ENCODE measurements at places on chromosomes 5 and 9. TPM values are rescaled to one million over a fixed set of nuclear protein-coding genes. Genes with fewer than 3 reads are reported as not detected.

Gene CBY3
- total RNA-seq = not detected

Gene PCDHA1
- total RNA-seq = not detected

Gene ESM1
- 0.68 TPM for total RNA-seq

Gene LCP2
- total RNA-seq = 82.9 TPM

Gene PROB1
- total RNA-seq = 0.86 TPM

Gene IFNA2
- total RNA-seq = not detected

Gene TMOD1
- 7.9 TPM for total RNA-seq

- no peak for DNase-seq
These were observed 3.7 kb downstream of the GLIS3 start for GRCh38 chr9:4296217-4296616.

DNA sequence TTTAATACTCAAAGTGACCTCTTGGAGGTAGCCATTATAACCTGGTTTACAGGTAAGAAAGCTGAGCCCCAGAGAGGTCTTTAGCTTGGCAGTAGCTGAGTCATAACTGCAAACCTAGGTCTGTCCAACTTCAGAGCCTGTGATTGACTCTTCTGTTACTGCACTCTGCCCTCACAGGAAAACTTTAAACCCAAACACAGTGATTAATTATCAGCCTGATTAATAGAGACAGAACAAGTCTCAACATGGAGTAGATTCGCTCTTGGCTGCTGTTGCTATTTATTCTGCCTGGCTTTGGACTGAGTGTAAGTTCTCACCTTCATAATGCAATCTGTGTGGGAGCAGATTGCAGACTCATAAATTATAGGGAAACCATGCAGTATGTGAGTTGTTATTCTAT, 27.4 kb upstream of the TXN start:
- no peak for DNase-seq

DNA sequence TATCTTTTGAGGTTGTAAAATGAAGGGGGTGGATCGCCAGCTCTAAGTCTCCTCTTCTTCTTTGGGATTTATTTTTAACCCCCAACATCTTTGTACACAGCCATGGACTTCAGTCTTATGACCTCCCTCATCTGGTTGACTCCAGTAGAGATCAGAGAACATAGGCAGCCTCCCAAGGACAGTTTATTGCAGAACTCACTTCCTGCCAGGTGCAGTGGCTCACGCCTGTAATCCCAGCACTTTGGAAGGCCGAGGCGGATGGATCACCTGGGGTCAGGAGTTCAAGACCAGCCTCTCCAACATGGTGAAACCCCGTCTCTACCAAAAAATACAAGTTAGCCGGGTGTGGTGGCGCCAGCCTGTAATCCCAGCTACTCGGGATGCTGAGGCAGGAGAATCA, 2.8 kb upstream of the BHMT start:
- DNase-seq = no peak

- no peak for DNase-seq
These were observed 334.0 kb downstream of the ASTN2 start for GRCh38 chr9:117080765-117081390.

DNA sequence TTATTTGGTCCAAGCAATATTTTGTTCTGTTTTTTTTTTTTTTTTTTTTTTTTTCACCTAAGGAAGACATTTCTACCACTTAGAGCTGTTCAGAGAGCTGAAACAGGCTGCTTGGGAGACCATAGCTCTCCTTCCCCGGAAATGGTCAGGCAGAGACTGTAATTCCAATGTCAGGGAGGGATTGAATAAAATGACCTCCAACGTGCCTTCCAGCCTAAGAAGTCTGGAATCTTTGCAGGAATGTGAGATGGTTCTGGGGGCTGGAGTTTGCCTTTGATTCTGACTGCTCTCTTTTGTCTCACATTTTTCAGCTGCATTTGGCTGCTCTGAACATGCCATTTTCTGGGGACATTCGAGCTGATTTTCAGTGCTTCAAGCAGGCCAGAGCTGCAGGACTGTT, 38.3 kb upstream of the TGFBR1 start:
- no peak for DNase-seq

DNA sequence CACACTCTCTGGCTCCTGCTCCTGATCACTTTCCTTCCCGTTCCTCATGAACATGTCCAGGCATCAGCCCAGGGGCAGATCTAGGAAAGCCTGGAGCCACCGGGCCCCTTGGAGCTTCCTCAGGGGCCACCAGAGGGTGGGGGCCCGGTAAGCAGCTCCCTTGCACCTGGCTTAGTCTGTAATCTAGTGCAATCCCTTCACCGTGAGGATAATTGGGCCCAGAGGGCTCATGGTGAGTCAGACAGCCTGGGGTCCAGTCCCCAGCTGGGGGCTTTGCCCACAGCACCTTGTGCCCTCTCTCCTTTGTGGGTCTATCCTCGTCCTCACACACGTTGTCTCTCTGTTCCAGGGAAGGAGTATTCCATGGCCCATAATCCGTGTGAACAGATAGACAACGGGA, 10.4 kb upstream of the ALDH1B1 start:
- no peak for DNase-seq

DNA sequence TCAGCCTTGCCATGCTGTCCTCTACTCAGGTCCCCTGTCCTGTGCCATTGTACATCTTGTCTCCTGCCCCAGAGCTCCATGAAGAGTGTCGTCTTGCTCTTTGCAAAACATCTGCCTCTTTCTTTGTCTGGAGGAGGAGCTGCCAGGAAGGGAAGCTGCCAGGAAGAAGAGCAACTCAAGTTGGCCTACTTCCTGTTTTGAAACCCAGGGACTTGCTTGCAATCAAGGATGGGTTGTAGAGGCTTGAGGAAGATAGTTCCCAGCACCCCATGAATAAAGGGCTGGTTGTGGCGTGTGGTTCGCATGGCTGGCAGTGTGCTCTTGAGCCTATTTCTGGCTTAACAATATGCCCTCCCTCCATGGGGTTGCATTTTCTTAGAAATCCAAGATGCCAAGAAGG, 53.0 kb upstream of the CPEB4 start:
- DNase-seq = no peak

- no peak for DNase-seq
These were observed 27.3 kb downstream of the MAPKAP1 start for GRCh38 chr9:125679597-125680189.

GRCh38 chr5:174793684-174794328, 69.4 kb downstream of the MSX2 start:
- DNase-seq = peak; percentile 59

DNA sequence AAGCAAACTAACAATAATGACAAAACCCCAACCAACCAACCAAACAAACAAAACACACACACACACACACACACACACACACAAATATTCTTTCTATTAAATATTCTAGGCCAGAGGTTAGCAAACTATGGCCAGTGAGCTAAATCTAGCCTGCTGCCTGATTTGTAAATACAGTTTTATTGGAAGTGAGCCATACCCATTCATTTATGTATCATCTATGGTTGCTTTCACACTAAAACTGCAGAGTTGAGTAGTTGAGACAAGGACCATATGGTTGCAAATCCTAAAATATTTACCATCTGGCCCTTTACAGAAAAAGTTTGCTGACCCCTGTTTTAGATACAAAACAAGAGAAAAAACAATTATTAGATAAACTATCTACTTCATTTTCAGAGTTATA, 620.5 kb upstream of the SEMA6A start:
- DNase-seq = no peak

DNA sequence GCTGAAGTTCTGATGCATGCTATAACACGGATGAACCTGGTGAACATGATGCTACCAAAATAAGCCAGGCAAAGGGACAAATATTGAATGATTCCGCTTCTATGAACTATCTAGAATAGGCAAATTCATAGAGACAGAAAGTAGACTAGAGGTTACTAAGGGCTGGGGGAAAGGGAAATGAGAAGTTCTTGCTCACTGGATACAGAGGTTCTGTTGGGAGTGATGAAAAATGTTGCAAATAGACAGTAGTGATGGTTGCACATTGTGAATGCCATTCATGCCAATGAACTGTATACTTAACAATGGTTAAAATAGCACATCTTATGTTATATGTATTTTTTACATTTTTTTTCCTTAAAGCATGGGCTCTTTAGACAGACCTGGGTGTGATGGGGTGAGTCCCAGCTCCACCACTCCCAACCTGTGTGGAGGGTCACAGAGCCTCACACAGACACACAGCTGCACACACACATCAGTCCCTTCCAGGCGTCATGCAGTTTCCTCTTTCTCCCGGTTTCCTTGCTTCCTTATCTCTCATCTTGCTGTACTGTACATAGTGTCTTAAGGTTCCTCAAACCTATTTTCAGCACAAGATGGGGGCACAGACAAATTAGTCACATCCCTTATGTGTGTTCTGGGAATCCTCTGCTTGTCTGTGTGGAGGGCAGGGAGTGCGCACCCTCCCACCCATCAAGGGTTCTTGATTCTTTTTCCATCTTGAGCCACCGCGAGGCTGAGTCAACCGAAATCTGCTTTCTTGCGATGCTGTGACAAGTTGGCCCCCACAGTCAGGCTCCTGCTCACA, 192.9 kb downstream of the CRB2 start:
- DNase-seq = no peak

DNA sequence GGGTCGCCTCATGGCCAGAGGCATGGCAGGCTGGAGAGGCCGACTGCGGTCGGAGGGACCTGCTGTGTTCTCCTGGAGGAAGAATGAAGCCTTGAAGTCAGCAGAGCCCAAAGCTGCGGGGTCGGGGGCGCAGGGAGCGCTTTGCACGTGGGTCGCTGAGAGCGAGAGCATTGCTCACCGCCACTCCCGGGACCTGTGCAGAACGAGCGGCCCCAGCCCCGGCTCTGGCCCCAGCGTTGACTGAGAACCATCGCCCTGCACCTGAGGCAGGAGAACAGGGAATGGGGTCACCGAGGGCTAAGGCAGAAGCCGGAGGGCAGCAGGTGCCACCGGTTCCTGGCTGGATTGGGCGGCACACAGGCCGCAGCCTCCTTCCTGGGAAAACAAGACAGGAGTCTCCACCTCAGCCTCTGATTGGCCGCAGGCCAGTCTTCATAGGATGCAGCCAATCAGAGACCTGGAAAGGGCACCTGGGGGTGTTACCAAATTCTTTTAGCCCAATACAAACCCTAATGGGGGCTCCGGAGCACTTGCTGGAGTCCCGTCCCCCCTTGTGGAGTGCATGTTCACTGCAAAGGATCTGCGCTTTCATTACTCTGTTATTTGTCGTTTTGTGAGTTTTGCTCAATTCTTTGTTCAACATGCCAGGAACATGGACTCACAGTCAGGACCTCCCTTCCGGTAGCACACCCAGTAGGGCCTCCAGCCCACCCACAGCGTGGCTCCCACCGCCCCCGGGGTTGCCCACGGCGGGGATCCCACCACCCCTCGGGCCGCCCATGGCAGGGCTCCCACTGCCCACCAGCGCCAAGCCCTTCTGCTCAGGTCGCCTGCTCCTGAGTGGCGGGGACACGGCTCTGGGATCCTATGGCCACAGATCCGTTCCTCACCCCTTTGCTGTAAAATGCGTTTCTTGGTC, 24.7 kb upstream of the SLC6A19 start:
- peak; percentile 33 for DNase-seq

DNA sequence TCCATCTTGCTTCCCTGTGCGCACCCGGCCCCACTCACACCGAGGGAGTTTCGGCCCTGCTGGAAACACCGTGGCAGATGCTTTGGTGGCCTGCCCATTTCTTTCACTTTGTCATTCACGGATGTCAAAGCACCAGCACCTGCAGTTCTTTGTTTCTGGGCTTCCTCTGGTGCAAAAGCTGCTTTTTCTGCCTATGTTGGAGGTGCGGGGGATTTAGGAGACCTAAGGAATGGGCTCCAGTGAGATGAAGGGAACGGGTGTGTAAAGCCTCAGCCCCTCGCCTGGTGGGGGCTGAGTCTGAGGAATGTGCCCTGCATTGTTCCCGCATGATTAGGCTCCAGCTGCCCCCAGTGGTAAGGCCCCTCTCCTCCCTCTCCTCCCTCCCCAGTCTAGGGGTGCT, 62.3 kb downstream of the THBS4 start:
- DNase-seq = no peak

GRCh38 chr9:127448112-127448805, 2.9 kb downstream of the RPL12 start:
- DNase-seq = no peak

DNA sequence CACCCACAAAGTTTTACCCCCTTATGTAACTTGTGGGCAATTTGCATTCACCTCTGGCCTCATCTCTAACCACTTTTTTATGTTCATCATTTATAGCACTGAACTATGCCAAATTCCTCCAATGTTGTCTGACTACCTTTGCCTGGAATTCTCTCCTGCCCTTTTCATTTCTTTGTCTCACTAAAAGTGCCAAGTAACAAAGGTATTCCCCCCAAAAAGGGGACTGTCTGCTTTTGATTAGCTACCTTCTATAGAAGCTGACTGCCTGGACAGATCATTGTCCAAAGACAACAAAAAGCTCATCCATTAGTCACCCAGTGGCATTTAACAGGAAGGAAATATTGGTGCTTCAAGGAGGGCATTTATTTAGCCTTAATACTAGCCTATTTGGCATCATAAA, 189.9 kb upstream of the VCAN start:
- no peak for DNase-seq
